GM19239 (cell line): ENCODE measurements at places on chromosomes 16 and 17.

- DNase-seq = no peak
Measured at GRCh38 chr16:8812162-8812843, 14.7 kb downstream of the PMM2 start.

GRCh38 chr17:82434216-82434565 lies 15.8 kb upstream of the OGFOD3 start:
- no peak for DNase-seq

DNA sequence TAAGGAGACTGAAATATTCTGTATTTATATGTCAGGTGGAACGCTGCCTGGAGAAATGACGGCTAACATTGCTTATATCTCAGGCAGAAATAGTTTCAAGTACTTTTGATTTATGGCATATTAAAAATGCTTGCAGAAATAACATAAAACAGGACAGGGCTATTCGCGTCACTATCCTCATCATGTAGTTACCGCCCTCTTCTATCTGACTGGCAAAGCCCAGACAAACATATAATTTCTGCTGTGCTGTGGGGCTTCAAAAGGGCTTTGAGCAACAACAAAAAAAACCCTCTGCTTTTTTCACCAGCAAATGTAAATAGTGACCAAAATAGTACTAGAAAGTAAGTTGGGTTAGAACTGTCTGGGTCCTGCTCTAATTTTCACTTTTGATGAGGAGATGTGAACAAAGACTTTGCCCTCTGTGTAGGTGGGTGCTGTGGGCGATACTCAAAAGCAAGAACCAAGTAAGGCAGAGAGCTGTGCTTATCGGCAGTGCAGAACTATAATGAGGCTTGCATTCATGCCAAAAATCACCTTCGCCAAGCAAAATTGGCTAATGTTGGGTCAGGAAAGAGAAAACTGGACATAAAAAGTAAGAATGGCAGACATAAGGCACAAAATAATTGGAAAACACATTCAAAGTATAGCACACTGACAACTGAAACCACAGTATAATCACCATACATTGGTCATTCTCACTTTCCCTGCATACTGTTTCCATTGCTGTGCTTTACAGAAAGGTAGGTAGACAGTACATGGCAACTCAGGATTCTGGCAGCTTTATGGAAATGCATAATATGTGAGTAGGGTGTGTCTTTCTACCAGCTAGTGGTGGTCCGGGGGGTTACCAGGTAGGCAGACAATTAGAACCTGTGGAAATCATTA lies 151.2 kb upstream of the AXIN2 start:
- no peak for DNase-seq

DNA sequence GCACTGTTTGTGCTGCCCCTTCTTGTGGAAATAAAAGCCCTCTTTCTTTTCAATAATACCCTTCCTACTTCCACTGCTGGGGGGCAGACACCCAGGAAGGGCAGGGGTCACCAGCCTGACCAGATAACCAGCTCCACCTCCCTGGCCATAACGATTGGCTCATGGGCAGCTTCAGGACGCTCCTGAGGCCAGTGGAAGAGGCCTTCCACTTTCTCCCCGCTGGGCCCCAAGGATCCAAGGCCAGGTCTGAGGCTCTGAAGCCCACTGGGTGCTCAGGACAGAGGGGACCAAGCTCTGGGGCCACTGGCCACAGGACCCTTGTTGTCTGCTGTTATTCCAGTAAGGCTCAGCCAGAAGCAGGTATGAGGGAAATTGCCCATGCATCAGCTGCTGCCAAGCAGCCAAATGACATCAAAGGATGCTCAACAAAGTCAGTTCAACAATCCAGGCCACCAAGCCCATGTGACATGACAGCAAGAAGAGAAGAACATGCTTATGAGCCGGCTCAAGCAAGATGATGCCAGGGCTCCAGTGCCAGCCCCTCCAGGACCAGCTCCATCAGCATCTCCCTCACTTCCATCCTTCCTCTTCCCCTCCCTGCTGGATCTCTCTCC lies 238.8 kb downstream of the ZNF423 start:
- no peak for DNase-seq

GRCh38 chr17:39364236-39365025 lies 37.0 kb downstream of the FBXL20 start:
- DNase-seq = no peak

GRCh38 chr16:87140211-87141200 lies 176.7 kb downstream of the C16orf95 start:
- DNase-seq = no peak

GRCh38 chr17:69503711-69504110 lies 89.2 kb downstream of the MAP2K6 start:
- no peak for DNase-seq
